Caco-2 (cell line): ENCODE measurements at places on chromosomes 1 and 21.

GRCh38 chr1:233113009-233113879, 162.8 kb downstream of the NTPCR start:
- DNase-seq: peak; percentile 56

DNA sequence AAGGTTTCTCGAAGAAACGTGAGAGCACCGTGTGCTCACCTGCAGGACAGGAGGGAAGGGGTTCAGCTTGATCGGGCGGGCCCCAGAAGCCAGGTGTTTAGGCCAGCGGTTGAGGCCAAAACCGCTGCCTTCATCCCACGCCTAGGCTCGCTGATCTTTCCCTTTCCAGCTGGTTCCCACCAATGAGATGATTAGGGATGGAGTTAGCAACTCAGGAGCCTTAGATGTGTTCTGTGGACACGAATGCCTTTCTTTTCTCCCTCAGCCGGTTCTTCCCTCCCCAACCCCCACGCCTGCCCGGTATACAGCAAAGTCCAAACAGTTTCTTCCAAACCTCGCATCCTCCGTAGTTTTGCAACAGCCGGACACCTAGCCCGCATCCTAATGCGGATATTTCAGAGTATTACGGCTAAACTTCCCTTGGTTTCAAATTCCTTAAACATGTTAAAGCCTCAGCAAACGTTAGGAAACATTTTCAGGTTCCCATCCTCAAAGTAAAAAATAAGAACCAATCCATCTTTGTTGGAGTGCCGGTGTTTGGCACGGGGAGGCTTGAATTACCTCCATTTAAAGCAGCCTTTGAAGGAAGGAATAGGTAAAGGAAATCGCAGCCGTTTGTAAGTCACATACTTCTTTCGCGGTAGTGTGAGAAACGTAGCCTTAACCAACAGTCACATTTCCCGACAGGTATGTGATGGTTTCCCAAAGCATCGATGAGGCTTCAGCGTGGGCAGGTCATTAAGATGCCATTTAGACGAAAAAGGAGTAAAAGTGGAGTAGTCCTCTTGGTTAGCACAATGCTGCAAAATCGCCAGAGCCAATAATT, 1.1 kb downstream of the LRRC8C start:
- DNase-seq: no peak

- DNase-seq: no peak
Measured at GRCh38 chr1:38579056-38579455, 280.5 kb downstream of the RRAGC start.

DNA sequence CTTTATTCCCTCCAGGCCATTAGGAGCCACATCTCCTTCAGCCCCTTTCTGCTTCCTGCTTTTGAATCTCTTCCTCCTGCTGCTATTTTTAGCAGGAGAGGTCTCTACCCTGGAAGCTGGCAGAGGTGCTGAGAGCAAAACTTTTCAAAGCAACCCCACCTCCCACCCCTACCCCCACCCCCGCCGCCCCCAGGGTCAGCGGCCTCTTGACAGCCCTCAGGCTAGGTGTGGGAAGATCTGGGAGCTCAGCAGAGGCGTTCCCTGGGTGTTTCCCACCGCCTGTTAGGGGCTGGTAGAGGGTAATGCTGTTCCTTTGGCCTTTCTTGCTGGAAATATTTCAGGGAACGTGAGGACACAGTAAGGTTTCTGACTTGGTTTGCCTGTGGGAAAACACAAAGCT, 112.5 kb upstream of the CACHD1 start:
- no peak for DNase-seq

DNA sequence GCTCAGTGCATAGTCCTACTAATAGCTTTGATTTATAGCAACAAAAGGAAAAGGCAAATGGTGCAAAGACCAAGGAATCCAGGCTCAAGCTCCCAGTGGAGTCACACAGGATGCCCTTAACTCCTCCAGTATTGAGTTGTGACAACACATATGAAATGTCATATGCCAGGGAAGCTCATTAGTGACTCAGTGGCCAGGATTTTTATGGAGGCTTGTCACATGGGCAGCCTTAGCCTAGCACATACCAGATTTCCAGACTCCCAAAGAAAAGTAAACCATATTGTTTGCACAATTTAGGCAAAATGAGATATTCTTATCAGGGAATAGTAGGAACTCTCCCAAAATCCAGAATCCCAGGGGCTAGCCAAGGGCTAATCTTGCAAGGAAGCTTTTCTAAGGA, 129.2 kb downstream of the MAGI3 start:
- DNase-seq: no peak

- peak; percentile 32 for DNase-seq
Measured at GRCh38 chr21:44574457-44575306, 1.2 kb downstream of the KRTAP10-4 start.

GRCh38 chr1:208179961-208180409, 64.2 kb downstream of the PLXNA2 start:
- DNase-seq: peak; percentile 53

DNA sequence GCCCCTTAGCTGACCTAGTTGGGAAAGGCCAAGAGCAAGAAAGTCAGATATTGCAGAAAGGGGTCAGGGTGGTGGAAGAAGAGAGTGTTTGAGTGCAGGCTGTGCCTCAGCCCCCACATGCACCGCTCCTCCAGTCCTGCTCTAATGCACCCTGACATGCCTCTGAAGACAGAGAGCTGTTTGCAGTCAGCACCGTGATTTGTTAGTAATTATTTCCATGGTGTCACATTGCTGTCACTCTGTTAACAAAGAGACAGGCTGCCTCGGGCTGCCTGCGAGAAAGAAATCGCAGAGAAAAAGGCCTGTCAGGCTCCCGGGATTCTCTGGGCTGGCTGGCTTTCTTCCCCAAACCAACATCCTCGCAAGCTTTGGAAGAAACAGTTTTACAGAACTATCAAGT, 58.3 kb downstream of the ERI3 start:
- no peak for DNase-seq

DNA sequence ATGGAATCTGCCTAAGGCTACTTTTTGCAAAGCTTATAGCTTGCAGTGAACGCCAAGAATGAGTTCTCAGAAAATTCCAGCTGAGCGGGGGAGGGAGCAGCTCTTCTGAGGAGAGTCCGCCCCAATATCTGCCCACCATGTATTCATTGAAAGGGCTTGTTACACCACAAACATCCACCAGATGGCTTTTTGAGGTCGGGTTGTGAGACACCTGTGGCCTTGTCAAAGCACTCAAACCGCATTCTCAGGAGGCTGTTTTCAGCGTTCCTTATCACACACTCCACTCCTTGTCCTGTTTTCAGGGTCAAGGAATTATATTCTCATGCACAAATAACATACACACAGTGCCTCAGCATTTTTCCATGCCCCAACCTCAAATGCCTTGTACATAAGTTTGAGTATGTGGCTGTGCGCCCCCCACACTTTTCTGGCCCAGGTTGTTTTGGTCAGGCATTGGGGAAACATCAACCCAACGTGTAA, 3.9 kb upstream of the C4BPB start:
- peak; percentile 84 for DNase-seq

DNA sequence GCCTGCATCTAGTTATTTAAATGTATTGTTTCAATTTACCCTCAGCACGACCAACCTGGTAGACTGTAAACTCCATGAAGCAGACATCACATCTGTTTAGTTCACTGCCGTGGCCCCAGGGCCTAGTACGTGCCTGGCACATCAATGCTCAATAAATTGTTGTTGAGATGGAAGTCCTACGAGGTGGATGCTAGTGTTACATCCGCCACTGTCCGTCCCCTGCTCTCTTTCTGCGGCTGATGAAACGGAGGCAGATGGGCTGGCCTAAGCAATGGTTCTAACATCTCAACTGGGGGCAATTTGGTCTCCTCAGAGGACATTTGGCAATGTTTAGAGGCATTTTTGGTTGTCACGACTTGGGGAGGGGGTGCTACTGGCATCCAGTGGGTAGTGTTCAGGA, 121.4 kb upstream of the IGSF21 start:
- DNase-seq: no peak

GRCh38 chr21:32198384-32198783, 80.5 kb downstream of the MIS18A start:
- no peak for DNase-seq

- DNase-seq: no peak
Measured at GRCh38 chr1:6891781-6892579, 106.7 kb downstream of the CAMTA1 start.

DNA sequence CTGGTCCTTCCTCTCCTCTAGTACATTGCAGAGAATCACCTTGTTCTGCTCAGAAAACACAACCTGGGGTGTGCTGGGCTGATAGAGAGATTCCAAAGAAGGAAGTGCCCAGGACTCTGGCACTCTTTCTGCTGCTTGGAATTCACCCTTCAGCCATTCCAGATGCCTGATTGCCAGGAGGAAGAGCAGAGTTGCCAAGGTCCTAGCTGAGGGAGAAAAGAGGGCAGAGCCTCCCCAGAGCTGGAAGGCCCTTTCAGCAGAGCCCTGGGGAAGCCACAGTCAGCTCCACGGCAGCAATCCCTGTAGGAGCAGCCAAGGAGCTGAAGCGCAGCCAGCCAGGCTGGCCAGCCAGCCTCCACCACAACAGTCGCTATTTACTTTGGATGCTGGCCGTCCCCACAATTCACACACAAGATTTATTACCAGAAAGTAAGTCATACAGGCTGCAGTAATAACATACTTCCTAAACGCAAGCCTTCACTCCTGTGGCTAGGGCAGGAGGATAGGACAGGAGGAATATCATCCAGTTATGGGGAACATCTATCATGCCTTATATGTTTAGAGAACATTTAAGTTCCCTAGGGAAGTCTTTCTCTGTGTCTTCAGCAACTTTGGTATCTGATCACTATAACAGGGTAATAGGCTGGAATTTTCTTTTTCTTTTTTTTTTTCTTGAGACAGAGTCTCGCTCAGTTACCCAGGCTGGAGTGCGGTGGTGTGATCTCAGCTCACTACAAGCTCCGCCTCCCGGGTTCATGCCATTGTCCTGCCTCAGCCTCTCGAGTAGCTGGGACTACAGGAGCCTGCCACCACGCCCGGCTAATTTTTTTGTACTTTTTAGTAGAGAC, 36.6 kb upstream of the SLC44A3 start:
- DNase-seq: no peak

- peak; percentile 32 for DNase-seq
Measured at GRCh38 chr1:26723013-26723991, 27.5 kb downstream of the ARID1A start.

- no peak for DNase-seq
Measured at GRCh38 chr1:200887772-200888348, 6.8 kb upstream of the INAVA start.

DNA sequence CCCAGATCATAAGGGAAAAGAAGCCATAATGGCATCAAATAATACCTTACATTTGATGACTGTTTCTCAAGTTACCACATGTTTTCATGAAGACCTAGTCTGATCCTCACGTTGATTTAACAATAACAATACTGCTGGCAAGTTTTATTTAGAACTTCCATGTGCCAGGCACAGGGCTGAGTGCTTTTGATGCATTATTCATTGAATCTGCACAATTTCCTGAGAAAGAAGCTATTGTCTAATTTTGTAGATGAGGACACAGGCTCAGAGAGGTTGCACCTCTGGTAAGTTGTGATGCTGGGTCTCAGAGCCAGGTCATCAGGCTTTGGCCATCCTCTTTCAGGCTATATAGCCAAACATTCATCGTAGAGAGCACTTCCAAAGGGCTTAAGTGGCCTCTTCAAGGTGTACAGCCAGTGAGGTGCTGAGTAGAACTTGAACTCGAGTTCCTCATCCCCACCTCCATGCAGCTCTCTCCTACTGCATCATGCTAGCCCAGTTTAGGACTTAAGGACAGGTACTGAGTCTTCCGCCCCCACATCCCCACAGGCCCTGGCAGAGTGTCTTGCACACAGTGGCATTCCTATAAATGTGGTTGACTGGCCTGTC, 8.3 kb upstream of the PEF1 start:
- no peak for DNase-seq

GRCh38 chr1:200139661-200140250, 112.2 kb downstream of the NR5A2 start:
- DNase-seq: no peak

DNA sequence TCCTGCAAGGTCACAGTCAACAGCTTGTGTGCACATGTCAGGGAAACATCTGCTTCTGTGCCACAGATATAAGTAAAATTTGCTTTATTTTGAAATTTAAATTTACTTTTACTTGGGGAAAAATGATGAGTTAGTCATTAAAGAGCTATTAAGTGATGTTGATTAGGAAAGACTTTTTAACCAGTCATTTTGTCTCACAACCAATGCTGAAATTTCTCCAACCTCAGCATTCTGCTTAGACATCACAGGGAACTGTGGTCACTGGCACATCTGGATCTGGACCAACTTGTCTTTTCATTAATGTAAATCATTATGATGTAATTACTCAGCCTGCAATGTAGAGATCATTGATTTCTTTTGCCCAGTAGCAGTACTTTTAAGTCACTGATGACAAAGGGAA, 301.0 kb downstream of the TTLL7 start:
- no peak for DNase-seq

DNA sequence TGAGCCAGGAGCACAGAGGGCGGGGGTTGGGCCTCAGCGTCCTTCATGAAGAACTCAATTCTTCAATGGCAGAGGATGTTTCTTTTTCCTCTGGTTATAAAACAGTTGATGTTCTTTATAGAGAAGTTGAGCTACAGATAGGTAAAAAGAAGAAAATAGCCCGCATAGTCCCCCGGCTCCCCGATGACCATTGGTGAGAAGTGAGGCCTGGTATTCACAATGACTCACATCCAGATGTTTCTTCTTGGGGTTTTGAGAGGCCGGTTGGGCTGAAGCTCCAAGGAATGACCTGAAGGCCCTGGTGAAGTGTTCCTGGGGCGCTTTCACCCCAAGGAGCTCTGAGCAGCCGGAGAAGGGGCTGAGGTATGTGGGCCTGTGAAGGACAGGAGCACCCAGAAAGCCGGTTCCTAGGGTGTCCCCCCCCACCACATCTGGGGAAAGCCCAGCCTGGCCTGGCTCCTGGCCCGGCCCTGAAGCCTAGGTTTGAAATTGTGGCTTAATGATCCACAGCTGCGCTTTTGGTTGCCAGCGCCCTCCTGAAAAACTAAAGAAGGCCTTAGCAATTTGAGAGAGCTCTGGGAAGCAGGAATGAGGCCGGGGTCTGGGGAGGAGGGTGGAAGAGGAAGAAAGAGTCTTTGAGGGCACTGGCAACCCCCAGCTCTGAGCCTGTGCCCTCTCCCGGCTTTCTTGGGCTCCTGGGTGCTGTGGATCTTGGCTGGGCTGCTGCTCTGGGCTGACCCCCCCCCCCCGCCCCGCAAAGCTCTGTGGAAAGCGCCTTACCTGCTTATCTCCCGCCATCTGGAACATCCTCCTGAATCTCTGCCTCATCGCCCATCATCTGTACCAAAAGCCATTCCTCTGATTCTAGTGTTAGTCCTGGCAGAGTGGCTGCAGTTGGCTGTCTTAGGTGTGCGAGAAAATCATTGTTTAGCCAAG, 444.7 kb downstream of the CAMTA1 start:
- DNase-seq: no peak
